ENCODE measurements at places on chromosomes 7 and 10. TPM values are rescaled to one million over a fixed set of nuclear protein-coding genes. Genes with fewer than 3 reads are reported as not detected.

Gene MSMB
- total RNA-seq, result 0.64 TPM

GRCh38 chr7:125195156-125195555, 265.5 kb upstream of the POT1 start:
- H3K27me3 ChIP-seq, result no peaks in the 10 kb centered on the region
- no peak overlapping the region for H3K4me3 ChIP-seq
- no peaks in the 10 kb centered on the region for H3K36me3 ChIP-seq

DNA sequence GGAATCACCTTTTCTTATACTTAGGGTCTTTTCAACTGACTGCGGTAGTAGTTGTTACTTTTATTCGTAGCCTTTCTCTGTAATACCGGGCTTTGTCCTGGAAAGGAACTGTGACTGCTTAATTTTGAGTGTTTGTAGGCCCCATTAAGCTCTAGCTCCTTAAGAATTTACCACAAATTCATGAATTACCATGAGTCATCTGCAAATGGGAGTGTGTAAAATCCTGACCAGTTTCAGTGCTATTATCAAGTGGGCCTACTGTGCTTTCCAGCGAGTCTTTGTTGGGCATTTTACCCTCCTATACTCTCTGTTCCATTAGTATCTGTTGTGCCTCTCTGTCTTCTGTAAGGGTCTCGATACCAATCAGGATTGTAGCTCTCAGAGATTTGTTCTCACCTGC, 49.7 kb downstream of the ZMYND11 start:
- H3K27ac ChIP-seq, result no peak overlapping the region
- H3K4me3 ChIP-seq, result no peak overlapping the region
- DNase-seq, result no peak
- peaks cover 28% of the 10 kb centered on the region for H3K36me3 ChIP-seq
- H3K27me3 ChIP-seq, result no peaks in the 10 kb centered on the region

DNA sequence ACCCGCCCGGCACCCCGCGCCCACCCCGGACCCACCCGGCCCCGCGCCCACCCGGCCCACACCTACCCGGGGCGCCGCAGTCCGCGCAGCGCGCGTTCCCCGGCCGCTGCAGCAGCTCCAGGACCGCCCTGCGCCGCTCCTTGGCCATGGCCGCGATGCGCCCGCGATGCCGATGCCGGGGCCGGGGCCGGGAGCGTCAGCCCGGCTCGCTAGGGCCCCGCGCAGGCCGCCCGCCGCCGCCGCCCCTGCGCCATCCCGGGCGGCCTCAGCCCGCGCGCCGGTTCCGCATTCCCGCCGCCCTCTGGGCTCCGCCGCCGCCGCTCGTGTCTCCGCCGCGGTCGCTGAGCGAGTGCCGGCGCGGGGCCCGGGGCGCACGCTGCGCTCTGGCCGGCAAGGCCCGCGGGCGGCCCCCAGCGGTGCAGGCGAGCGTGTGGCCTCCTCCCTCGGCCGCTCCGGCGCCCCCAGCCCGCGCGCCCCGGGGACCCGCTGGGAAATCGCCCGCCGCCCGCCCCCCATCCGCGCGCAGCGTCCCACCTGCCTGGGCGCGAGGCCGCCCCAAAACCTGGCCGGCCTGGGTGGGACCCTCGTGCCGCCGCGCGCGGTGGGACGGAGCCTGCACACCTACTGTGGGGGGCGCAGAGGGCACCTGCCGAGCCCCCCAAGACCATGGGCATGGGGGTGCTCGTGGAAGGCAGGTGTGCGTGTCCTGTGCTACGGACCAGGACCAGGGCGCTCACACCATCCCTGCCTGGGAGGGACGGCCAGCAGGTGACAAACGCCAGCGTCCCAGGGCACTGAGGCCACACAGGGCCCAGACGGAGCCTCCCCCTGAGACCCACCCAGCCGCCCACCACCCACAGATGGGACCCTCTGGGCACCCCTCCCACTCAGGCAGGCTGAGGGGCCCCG, at the start of gene ADAP1:
TSS of gene ADAP1 (minus strand) at position 351 of the 909 bp plus-strand sequence. CDS start at position 148, 203 bp downstream.
- peak; percentile 40 for DNase-seq
- H3K4me3 ChIP-seq, result peak within 1 kb of the TSS; percentile 37
- no peak within 1 kb of the TSS for H3K27ac ChIP-seq
- H3K4me1 ChIP-seq, result peaks cover 4% of the 10 kb centered on the region
- H3K27me3 ChIP-seq, result peaks cover 15% of the 10 kb centered on the region

- H3K36me3 ChIP-seq, result no peaks in the 10 kb centered on the region
- no peaks in the 10 kb centered on the region for H3K27me3 ChIP-seq
- peaks cover 3% of the 10 kb centered on the region for H3K4me1 ChIP-seq
These were observed 384.6 kb upstream of the ADARB2 start for GRCh38 chr10:2121929-2122328.

GRCh38 chr10:86007171-86007570, 359.4 kb downstream of the GRID1 start:
- no peaks in the 10 kb centered on the region for H3K36me3 ChIP-seq
- H3K4me3 ChIP-seq, result no peak overlapping the region
- DNase-seq, result no peak
- H3K4me1 ChIP-seq, result no peaks in the 10 kb centered on the region

DNA sequence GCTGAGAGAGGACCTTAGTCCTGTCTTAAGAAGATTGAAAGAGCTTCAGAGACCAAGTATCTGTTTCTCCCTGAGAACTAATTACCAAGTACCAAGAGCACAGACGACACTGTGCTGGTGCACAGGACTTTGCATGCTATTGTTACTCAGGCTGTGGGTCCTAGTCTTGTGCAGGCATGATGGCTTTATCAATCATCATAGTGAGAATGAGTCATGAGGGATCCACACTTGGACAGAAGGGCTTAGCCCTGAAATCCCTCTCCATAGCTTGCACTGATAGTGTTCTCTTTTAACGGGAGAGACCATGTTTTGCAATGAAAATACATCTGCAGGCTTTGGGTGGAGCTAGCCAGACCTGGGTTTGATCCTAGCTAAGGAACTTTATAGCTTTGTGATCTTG, 93.3 kb downstream of the SORCS3 start:
- H3K4me1 ChIP-seq, result peaks cover 8% of the 10 kb centered on the region
- DNase-seq, result no peak
- H3K4me3 ChIP-seq, result no peak overlapping the region

DNA sequence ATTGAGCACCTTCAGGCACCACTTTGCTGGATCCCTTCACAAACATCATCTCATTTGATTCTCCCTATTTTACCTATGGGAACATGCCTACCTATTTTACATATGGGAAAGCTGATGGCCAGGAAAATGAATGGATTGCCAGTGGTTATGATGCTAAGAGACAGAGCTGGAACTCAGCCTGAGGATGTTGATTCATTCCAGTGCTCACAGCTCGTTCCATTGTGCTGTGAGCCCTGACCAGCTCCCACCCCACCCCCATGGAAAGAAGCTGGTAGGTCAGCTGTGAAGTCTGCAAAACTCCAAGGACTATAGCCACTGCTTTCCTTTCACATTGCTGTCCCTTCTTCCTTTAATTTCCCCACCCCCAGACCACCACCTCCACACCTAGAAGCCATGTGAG, 9.6 kb downstream of the UBTD1 start:
- no peak overlapping the region for H3K27ac ChIP-seq
- H3K36me3 ChIP-seq, result no peaks in the 10 kb centered on the region
- peaks cover 7% of the 10 kb centered on the region for H3K4me1 ChIP-seq
- no peaks in the 10 kb centered on the region for H3K27me3 ChIP-seq
- no peak for DNase-seq
- H3K4me3 ChIP-seq, result no peak overlapping the region

Measured in lung (tissue), 17 donors.